Esophagus mucosa (tissue), 1 donor: ENCODE measurements at places on chromosomes 13 and 19. TPM values are rescaled to one million over a fixed set of nuclear protein-coding genes. Genes with fewer than 3 reads are reported as not detected.

- no peak for ATAC-seq
Measured at GRCh38 chr13:52659340-52659739, 6.7 kb downstream of the SUGT1 start.

Gene ZNF497
- total RNA-seq = 1.1 TPM

Gene SMIM17
- total RNA-seq = not detected

GRCh38 chr19:18424890-18425514, 5.8 kb downstream of the SSBP4 start:
- ATAC-seq = no peak

GRCh38 chr19:19416280-19416679, 10.8 kb downstream of the GATAD2A start:
- no peak for ATAC-seq

Gene TMC4
- total RNA-seq = 36.5 TPM

GRCh38 chr13:25874907-25875306, 176.9 kb downstream of the SHISA2 start:
- no peak for ATAC-seq

Gene PSG1
- not detected for total RNA-seq

DNA sequence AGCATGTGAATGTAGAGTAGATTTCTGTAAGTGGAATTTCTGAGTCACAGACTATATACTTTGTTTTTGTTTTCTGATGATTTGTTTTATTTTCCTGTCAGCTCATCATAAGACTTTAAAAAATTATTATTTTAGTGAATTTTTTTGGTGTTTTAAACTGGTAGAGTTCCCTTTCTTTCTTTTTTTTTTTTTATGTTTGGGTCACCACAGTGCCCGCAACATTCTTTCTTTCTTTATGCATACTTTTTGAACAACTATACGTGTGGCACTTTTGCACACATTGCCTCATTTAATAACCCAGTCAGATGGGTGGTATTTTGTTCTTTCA, 46.0 kb downstream of the WDFY2 start:
- no peak for ATAC-seq

DNA sequence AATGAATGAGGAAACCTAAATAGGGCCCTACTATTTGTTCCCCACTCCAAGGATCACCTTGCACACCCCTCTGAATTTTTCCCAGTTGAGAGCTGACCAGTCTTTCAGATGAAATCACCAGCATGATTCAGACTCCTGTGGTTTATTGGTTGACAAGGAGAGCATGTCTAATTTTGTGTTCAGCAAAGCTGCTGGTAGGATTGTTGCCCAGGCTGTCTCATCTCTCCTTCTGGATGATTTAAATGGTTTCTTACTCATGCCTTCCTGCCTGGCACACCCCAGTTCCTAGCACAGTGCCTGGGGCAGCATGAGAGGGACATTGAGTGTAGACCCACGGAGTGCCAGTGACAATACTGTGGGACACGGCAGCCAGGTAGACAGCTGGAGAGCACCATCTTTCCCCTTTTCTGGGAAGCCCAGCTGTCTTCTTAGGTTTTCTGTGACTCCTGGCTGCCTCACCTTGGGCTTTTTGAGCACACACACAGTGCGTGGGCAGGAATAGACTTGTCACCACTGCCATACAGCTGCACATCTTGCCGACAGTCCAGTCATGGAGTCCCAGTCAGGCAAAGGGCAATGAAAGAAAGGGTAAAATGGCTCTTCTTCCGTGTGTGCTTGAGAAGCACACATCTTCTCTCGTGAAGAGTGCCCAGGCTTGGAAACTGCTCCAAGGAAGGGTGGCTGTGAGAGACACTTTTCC, 12.3 kb downstream of the FGF9 start:
- peak; percentile 94 for ATAC-seq

GRCh38 chr19:13153569-13154240, 3.5 kb downstream of the IER2 start:
- ATAC-seq = no peak

Gene CYP2S1
- 10.4 TPM for total RNA-seq

DNA sequence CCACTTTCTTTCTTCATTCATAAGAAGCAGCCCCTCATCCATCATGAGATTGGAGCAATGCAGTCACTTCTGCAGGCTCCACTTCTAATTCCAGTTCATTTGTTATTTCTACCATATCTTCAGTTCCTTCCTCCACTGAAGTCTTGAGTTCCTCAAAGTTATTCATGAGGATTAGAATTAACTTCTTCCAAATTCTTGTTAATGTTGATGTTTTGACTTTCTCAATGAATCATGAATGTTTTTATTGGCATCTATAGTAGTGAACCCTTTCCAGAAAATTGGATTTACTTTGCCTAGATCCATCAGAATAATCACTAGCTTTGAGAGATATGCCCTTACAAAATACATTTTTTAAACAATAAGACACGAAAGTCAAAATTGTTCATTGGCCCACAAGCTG, 2567.7 kb upstream of the PCDH20 start:
- no peak for ATAC-seq

Gene TNFRSF19
- total RNA-seq = 13.1 TPM

- no peak for ATAC-seq
Measured at GRCh38 chr13:23934520-23934919, 37.2 kb upstream of the C1QTNF9B start.

Gene PTGIR
- total RNA-seq = 0.12 TPM

- no peak for ATAC-seq
Measured at GRCh38 chr19:2574478-2574931, 98.6 kb downstream of the GADD45B start.

DNA sequence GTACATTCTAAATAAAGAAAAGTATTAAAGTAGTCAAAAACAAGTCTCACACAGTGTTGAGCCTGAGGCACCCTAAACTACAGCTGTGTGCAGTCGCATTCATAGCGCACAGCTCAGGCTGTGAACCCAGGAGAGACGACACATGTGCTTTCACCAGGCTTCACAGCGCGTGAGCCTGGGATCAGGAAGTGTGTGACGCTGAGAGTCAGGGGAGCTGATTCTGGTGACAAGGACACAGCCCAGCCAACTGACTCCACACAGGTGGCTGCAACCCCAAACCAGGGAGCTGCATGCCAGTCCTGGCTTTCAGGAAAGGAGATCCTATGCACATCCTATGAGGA, 41.6 kb downstream of the COL4A1 start:
- peak; percentile 30 for ATAC-seq

- peak; percentile 39 for ATAC-seq
Measured at GRCh38 chr19:575527-576506, 3.4 kb downstream of the BSG start.

DNA sequence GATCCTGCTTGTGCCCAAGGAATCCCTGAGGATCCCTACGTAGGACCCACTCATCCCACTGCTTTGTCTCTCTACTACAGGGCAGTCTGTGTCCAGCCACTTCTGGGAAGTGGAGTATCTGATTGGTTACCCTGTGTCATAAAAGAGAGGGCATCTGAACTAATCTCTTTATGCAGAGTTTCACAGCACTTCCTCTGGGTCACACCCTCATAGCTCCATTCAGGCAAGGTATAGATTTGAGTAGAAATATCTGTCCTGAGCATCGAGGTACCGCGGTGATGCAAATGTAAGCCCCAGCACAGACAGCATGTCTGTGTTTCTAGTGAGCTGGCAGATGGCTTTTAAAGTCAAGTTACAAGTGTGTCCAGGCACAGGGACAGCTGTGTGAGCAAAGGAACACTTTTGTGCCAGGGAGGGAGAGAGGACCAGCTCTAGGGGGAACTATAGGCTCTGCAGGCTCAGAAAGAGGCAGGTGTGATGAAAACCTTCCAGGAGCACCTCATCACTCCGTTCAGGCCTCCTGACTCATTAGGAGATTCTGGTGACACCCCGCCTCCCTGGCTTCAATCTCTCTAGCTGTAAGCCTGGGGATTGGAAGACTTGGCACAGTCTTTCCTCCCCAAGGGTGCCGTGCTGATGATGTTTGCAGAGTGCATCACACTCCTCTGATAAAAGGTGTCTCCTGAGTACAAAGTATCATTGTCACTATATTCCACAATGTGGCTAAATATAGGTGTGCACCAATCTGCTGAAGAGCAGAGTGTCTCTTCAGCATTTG, 84.3 kb upstream of the UBL3 start:
- peak; percentile 49 for ATAC-seq

- peak; percentile 22 for ATAC-seq
Measured at GRCh38 chr19:19595171-19595701, 23.3 kb downstream of the PBX4 start.

Gene ZNF527
- total RNA-seq = 1.4 TPM

DNA sequence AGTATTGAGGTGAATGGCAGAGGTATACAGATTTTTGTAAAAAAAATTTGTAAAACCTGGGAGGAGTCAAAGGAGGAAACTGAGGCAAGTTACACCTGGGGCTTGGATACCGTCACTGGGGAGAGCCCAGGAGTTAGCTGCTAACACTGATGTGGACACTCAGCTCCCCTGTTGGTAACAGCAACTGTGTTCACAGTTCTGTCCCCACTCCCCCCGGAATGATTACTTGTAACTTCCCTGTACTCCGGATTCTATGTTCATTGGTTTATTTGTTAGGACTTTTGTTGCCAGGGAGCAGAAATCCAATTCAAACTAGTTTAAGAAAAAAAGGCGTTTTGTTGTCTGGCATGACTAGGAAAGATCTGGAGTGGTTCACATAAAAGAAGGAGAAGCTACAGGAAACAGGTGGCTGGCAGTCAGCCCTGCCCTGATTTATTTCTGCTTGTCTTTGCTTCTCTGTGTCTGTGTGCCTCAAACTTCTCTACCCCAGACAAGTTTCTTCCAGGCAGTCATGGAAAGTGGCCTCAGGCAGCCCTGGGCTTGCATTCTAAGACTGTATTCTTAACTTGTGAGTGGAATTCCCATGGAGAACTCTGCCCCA, 2.3 kb upstream of the GPR12 start:
- ATAC-seq = no peak

- ATAC-seq = peak; percentile 73
Measured at GRCh38 chr13:25752957-25753551, 298.8 kb downstream of the SHISA2 start.

DNA sequence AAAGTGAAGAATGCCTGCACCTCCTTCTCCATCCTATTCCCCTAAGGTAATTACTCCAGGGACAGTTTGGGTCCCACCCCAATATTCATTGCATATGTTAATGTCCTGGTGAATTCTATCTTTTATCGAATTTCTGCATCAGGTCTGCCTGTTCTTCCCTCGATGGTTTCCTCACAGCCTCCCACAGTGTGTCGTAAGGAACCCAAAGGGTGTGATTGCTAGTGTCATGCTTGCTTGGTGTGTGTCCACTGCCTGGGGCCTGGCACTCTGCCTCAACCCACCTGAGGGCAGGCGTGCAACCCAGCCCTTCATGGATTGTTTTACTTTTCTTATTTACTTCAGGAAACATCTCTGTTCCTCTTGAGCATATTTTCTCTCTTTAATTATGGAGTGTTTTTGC, 60.2 kb upstream of the CYSLTR2 start:
- no peak for ATAC-seq

Gene HTR2A
- total RNA-seq = 0.08 TPM

DNA sequence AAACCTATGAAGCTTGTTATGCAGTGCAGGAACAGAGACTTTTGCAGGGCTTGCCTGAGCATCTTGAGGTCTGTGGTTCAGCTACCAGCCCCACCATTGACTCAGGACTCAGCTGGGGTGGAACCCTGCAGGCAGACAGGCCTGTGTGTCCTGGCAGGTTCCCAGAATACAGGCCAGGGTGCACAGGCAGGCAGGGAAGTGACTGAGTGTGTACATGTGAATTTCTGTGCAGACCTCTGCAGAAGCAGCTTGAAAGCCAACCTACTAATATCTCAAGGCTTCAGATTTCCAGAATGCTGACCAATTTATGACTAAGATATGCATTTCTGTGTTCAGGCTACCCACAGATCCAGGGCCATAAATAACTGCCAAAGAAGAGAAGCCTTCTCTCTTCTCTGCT, 254.4 kb downstream of the DLEU7 start:
- no peak for ATAC-seq

DNA sequence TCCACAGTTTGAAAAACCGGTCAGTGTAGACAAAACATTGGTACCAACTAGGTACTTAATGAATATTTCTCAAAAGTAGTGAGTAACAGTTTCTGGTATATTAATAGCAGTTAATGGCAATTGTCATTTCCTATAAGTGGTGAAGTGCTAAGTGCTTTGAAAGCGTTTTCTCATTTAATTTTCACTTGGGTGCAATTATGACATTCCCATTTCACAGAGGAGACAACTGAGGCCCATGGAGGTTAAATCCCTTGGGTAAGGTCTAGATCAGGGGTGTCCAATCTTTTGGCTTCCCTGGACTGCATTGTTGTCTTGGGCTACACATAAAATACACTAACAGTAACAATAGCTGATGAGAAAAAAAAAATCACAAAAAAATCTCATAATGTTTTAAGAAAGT, 687 bp upstream of the SYT3 start:
- ATAC-seq = no peak

Gene COX6B2
- total RNA-seq = 0.56 TPM

Gene S1PR4
- 1.1 TPM for total RNA-seq

- peak; percentile 79 for ATAC-seq
Measured at GRCh38 chr13:74442751-74443150, 308.5 kb upstream of the KLF12 start.

DNA sequence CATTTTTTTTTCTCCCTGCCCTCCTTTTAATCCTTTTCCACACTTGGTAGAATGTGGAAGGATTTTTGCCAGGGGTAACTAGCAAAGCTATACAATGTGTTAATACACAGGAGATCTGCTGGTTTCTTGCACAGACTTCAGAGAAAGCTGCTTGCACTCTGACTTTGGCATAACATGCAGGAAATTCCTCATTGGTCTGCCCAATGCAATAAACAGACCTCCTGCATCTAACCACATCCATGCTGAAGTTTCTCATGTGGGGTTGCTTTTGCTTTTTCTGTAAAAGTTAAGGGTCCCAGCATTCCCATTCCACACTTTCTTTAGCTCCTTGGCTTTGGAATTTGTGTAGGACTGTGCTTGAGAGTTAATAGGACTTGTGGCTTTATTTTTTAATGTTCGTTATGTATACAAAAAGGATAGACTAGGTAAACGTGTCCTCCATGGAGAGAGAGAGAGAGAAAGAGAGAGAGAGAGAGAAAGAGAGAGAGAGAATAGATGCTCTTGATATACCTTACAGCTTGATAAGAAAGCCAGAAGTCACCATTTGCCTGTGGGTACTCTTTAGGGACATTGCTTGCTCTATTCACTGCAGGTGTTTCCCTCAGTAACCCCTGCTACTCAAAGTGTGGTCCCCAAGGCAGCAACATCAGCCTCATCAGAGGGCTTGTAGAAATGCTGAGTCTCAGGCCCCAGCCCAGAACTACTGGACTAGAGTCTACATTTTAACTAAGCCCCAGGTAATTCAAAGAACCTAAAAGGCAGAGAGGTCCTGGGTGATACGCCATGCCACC, 170.5 kb downstream of the SHISA2 start:
- ATAC-seq = no peak

- ATAC-seq = peak; percentile 50
Measured at GRCh38 chr19:34669305-34669704, 7.7 kb downstream of the SCGB2B2 start.

DNA sequence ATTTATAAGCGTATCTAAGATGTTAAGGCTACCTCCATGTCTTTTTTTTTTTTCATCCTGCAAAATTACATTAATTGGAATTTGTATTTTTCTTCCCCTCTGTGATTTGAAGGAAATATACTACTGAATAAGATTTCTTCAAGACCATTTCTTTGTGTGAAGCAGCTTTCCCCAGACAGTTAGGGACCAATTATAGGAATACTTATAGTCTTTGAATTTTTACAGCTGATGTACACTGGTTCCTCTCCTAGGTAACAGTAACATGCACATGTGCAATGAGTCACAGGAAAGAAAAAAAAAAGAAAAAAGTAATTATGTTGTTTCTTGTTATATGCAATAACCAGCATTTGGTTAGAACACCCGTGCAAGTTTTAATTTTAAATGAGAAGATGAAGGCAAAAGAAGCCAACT, 82.0 kb downstream of the PCDH9 start:
- ATAC-seq = no peak
